ENCODE measurements at places on chromosomes 11 and 22. TPM values are rescaled to one million over a fixed set of nuclear protein-coding genes. Genes with fewer than 3 reads are reported as not detected.

Gene CABP4
- total RNA-seq = not detected

Gene CTSF
- total RNA-seq = 13.8 TPM

Gene FAM180B
- not detected for total RNA-seq

Gene OTOG
- not detected for total RNA-seq

Gene CSKMT
- 3.5 TPM for total RNA-seq

Measured in smooth muscle cell of the umbilical artery (primary cell).